MM.1S (cell line): ENCODE measurements at places on chromosomes 4 and X.

- DNase-seq: no peak
These were observed 77.2 kb upstream of the GALNT7 start for GRCh38 chr4:173091362-173091761.

DNA sequence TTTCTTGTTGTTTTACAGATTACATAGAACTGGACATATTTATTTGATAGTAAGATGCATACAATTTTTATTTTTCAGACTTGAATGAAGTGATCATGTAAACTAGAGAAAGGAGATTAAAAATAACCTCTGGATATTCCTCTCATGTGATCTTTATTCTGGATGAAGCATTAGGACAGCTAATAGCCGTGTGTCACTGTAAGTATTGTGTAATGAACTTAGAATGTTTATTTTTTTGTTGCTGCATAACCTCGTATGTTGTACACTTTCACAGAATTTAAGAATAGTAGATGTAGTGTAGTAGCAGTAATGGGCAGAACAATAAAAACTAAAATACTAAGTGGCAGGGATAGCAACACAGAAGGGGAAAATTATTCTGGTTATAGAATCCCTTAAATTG lies 2094.5 kb upstream of the TENM3 start:
- no peak for DNase-seq

DNA sequence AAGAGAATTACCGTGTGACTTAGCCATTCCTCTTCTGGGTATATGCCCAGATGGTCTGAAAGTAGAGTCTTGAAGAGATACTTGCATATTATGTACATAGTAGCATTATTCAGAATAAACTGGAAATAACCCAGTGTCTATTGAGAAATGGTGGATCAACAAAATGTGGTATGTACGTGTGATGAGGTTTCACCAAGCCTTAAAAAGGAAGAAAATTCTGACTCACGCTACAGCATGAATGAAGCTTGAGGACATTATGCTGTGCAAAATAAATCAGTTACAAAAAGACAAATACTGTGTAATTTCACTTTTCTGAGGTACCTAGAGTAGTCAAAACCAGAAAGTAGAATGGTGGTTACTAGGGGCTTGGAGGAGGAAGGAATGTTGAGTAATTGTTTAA lies 37.3 kb downstream of the GBA3 start:
- DNase-seq: no peak

DNA sequence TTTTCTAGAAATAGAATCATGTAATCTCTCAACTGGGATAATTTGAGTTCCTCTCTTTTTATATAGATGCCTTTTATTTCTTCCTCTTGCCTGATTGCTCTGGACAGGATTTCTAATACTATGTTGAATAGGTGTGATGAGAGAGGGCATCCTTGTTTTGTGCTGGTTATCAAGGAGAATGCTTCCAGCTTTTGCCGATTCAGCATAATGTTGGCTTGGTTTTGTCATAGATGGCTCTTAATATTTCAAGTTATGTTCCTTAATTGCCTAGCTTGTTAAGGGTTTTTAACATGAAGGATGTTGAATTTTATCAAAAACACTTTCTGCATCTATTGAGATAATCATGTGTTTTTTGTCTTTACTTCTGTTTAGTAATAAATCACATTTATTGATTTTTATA lies 58.7 kb downstream of the TMEM47 start:
- DNase-seq: no peak

DNA sequence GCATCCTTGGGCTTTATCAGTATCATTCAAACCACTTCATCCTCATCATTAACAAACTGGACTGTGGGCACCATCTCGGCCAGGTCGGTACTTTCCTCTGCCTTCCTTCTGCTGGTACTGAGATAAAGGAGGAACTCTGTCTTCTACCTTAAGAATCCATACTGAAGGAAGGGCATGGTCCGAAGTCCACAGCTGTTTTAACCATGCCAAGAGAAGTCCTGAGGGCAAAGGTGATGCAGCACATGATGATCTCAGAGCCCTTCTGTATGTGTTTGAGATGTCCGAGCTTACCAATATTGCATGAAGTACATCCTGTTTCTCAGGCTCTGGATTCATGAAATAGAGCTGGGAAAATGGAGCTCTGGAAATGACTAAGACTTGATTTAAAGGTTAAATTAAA lies 125.5 kb upstream of the STS start:
- DNase-seq: no peak

- DNase-seq: no peak
These were observed 444.2 kb downstream of the IDS start for GRCh38 chrX:149060921-149061320.

DNA sequence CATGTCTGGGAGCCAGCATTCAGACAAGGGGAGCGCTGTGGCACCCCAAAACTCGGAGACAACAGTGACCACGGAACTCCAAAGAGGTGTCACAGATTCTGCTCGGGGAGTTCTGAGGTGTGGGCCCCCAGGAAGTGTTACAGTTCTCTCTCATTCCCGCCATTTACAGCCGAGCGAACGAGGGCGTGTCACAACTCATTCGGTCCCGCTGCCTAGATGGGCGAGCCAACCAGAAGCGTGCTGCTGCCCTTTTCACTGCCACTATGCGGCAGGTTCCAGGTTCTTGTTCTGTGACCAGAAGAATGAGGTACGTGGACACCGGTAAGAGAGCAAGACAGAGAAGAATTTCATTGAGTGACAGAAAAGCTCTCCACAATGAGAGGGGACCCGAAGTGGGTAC lies 1370.6 kb upstream of the AGA start:
- DNase-seq: no peak

DNA sequence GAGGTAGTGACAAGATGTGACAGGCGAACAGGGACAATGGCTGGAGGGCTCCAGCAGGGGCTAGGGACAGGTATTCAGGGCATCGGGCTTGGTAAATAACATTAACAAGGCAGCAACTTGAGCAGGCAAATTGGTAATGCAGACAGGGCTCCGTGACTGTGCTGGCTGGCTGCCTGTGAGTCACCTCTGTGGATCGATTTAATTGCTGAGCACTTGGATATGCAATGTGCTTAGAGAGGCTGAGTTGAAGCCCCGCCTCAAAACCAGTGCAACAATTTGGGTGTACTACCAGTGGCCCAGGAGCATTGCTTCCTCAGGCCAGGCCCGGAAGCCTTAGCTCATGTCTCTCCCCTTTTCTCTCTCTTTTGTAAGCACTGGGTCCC lies 19.5 kb downstream of the CNGA2 start:
- no peak for DNase-seq

DNA sequence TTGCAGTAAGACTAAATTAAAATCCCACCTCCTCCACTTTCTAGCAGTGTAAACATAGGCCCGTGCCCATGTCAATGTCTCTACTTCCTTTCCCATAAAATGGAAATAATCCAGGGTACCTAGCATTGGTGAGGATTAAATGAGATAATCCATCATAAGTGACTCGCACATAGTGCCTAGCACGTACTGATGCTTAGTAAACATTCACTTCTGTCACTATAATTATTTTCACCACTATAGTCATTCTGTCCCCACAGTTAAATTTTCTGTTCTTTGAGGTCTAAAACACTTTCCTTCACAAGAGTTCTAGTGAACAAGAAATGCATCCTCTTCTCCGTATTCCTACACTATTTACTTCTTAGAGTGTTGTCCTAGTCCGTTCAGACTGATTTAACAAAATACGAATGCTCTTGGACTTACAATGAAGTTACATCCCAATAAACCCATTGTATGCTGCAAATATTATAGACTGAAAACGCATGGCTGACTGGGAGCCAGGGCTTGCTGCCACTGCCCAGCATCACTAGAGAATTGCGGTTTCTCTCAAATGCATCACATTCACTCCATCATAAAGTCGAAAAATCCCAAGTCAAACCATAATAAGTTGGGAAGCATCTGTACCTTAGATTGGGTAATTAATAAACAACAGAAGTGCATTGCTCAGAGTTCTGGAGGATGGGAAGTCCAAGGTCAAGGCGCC lies 10.6 kb downstream of the ARAP2 start:
- no peak for DNase-seq

GRCh38 chrX:31268359-31268758 lies 196.5 kb upstream of the FTHL17 start:
- DNase-seq: no peak

DNA sequence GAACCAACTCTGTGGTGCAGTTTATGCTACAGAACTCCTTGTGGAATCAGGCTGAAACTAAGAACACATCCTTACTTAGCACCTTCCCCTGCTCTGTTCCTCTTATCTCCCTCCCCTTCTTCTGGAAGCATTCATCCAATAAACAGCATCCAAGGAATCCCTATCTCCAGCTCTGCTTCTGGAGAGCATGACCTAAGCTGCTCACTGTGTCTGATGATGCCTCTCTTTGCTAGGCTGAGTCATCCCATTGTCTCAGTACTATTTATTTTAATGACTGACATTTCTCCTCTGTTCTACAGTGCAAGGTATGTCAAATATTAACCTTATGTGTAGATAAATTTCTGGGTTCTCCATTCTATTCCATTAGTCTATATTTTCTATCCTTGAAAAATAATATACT lies 71.2 kb downstream of the BEND2 start:
- DNase-seq: no peak

- no peak for DNase-seq
These were observed 31.9 kb upstream of the FAM9C start for GRCh38 chrX:13076176-13076961.

DNA sequence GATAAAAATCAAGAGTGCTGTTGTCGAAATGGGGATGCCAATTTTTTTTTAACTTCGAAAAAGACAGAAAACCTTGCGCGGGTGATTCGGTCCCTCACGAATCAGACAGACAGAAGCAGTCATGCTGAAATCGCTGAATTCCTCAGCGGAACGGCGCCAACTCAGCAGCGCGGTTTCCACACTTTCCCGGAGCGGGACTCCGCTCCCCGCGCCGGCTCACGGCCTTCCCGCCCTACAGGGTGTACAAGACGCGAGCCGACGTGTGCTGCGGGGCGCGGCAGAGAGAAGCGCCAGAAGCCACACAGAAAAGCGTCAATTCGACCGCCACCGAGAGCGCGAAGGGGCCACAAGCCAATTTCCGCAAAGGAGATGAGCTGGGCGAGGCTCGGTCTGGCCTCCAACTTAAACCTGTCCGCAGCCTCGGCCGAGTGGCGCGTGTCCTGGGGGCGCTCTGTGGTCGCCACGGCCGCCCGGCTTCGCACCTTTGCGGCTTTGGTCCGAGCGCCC lies 1.3 kb downstream of the NEXMIF start:
- no peak for DNase-seq

DNA sequence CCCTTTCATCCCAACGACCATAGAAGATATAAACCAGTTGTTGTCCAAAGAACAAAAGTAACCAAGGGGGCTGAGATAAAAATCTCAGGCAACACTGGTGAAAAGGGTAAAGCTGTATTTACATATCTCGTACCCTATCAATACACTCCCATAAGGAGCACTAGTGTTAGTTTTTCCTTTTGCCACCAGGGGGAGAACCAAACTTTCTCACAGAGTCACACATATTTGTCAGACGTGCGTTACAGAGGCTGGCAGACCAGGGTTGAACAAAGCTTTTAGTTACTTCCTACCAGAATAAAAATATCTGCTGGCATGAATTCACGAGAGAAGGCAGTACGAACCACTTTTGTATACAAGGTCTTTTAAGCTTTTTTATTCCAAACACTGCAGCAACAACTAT lies 88.3 kb downstream of the AMELX start:
- DNase-seq: peak; percentile 40

DNA sequence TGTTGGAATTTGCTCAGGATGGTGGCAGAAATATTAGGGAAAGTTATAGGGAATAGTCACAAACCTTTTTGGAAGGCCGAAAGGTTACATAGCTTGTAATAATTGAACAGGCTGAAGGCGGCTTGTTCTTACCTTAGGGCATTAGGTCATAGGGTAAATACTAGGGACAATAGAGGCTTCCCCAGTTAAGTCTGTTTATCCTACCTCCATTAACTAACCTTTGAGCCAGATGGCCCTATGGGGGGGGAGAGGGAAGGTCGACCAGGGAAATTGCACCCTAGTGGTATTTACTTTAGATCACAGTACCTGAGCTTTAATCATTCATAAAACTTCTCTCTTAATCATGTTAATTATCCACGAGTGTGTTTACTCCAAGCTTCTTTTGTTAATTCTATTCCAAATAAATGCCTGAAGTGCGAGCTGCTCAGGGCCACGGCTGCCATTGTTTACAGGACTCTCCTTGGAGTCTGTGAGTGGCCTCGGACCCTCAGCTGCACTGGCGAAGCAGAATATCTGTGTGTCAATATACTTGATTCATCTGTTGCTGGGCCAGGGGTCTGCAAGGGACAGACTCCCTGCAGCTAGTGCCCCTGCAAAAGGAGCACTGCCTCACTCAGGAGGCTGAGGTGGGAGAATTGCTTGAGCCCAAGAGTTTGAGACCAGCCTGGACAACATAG lies 22.9 kb downstream of the PAGE2 start:
- DNase-seq: no peak

DNA sequence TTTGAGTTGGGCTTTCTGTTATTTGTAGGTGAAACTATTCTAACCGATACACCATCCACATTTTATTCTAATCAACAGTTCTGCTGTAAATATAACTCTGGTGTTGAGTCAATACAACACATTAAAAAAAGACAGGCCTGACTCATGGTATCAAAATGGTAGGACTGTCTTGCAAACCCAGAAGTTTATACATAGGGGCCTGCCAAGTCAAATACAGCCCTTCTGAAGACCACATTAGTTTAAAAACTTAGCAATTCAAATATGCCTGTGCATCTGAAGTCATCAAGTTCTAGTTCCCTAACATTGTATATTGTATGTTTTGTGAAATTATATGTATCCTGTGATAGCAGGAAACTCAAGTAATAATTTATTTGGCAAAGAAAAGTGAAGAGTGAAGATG lies 24.4 kb upstream of the PDE5A start:
- no peak for DNase-seq

DNA sequence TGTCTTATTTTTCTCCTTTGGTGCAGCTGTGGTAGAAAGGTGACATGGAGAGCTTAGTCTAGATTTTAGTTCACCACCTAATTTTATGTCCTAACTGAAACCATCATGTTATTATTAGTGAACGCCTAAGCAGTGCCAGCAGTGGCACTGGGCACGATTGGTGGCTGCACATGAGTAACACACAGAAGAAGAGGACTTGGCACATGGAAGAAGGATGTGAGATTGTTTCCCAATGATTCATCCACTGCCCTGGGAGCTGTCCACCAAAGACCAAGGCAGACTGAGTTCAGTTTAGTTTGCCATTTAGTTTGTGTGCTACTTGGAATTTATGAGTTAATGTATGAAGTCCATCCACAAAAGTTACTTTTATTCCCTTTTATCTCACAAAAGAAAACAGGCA lies 68.1 kb upstream of the NAP1L5 start:
- no peak for DNase-seq

DNA sequence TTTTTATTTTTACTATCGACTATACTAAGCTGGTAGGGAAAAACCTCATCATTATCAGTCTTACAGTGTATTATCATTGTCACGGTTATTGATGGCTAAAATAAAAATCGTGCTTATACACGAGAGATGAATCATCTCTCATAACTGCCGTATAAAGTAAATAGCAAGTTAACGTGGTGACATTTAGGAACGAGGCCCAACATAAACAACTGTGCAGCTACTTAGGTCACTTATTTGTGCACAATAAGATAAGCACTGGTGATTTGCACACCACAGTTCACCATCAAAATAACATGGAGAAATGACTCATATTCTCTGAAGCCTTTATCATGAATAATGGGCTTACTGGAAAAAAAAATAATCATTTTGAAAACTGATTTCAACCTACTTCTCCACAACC lies 482.0 kb upstream of the TENM3 start:
- DNase-seq: no peak
